CD14-positive monocyte (primary cell): ENCODE measurements at places on chromosomes 16 and 17.

DNA sequence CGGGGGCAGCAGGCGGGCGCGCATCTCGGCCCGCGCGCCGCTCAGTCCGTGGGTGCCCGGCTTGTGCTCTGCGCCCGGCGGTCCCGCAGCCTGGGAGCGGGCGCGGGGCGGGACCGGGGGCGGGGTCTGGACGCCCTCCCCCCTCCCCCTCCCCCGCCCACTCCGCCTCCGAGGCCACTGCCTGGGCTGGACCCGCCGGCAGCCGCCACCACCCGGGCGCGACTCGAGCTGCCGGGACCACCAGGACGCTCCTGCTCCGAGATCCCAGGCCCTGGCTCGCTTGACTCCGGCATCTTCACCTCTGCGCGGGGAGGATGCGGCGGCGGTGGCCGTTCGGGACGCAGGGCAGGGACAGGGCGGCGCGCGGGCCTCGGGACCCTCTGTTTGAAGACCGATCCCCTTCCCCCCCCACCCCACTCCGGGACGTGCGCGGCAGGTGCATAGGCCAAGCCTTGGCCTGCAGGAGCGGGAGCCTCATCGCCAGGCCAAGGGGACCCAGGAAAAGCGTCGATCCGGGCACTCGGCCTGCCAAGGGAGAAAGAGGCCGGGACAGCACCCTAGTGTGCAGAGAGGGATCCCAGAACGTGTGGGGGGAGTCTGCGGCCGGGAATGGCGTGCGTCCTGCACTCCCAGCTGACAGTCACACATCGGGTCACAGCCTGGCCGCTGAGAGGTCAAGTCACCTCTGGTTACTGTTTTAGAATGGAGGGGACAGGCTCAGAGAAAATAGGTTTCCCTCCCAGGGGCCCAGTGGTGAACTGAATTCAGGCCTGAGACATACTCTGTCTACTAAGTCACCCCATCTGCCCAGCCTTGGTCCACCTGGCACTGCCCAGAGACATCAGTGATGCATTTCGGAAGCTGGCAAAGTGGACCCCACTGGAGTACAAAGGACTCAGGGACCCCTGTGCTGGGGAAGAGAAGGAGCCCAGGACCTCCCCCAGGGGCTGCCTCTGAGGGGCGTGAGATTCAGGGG is at the start of gene HS3ST6:
Gene HS3ST6, minus strand, starts transcription at position 65 of the 976 bp plus-strand sequence. CDS start 92 bp downstream, outside the sequence.
- DNase-seq: no peak

GRCh38 chr17:37107406-37108083 is 158.8 kb downstream of the AATF start:
- no peak for DNase-seq

- DNase-seq: no peak
Measured at GRCh38 chr16:87729266-87729954, 36.4 kb downstream of the KLHDC4 start.

GRCh38 chr16:15879255-15879811 is 9.1 kb downstream of the CEP20 start:
- DNase-seq: no peak
